Bronchus fibroblast of lung (primary cell): ENCODE measurements at places on chromosomes 1 and 21. TPM values are rescaled to one million over a fixed set of nuclear protein-coding genes. Genes with fewer than 3 reads are reported as not detected.

TACSTD2 gene
- 0.45 and 0.50 TPM in 2 replicates for total RNA-seq

TMEM69 gene
- 19.5 and 21.6 TPM in 2 replicates for total RNA-seq

RIPK4 gene
- under 0.01 TPM in 1 of 2 replicates, not detected in the other for total RNA-seq

HES3 gene
- not detected in 2 replicates for total RNA-seq

TMEM269 gene
- under 0.01 TPM in 1 of 2 replicates, not detected in the other for total RNA-seq

BLACAT1 gene
- under 0.01 TPM in 1 of 2 replicates, not detected in the other for total RNA-seq

HSD3B2 gene
- total RNA-seq = not detected in 2 replicates

LMX1A gene
- total RNA-seq = not detected in 2 replicates

NRDC gene
- 71.9 and 73.0 TPM in 2 replicates for total RNA-seq
